ENCODE measurements at places on chromosomes 1 and 21. TPM values are rescaled to one million over a fixed set of nuclear protein-coding genes. Genes with fewer than 3 reads are reported as not detected.

PGLYRP3 gene
- not detected for total RNA-seq

DNA sequence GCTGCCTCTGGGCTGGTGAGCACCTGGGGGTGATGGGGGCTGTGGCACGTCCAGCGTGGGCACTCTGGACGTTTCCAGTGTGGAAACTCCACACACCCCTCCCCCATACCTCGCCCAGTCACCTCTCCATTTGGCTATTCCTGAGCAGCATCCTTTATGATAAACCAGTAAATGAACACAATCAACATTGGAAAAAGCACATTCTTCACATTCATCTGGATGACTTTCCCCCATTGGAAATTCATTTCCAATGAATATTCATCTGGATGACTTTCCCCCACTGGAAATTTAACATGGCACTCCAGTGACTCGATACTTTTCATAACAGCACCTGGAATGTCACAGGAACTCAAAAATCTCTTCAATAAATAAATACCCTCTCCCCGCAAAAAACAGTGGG, 104.8 kb upstream of the KRTAP19-8 start:
- DNase-seq: no peak

DNA sequence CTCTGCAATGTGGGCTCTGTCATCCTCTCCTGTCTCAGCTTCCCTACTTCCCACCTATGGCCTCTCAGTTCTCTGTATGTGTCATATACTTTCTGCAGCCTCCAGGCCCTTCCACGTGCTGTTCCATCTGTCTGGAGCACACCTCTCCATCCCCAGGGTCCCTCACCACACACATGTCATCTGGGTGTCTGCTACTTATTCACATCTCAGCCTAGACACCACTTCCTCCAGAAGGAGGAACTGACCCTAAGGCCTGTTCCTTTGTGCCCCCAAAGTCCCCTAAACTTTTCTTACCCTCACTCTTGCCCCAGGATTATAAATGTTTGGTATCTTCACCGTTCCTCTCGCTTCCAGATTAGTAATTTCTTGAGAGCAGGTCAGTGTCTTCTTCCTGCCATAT, 10.1 kb downstream of the LACTBL1 start:
- DNase-seq: no peak

DNA sequence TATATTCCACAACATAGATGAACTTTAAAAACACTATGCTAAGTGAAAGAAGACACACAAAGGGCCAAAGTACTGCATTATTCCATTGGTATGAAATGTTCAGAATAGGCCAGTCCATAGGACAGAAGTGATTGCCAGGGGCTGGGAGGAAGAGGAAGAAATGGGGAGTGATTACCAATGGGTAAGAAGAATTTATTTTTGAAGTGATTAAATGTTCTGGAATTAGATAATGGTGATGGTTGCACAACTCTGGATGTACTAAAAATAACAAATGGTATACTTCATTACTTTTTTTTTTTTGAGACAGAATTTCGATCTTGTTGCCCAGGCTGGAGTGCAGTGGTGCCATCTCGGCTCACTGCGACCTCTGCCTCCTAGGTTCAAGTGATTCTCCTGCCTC, 61.7 kb downstream of the CHD5 start:
- DNase-seq: no peak

- DNase-seq: no peak
Observed at GRCh38 chr1:75671708-75672107, 52.8 kb upstream of the ACADM start.

All from occipital lobe (tissue), 3 donors.